Neural crest cell (in vitro differentiated cells): ENCODE measurements at places on chromosomes 2 and 18.

DNA sequence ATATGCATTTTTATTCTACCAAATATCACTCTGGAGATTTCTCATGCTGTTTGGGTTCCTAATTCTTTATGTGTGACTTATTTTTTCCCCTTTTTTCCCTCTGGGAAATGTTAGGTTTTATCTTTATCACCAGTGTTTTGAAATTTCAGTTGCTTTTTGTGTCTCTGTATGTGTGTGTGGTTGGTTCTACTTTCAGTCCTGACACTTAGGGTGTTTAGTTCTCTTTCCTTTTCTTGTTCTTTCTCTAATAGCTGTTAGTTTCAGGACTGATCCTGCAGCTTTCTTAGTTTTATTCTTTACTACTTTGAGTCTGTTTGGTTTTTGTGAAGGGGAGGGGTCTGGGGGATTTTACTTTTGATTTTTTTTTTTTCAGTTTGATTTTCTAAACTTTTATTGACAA, 23.1 kb downstream of the PPM1B start:
- no peak for DNase-seq

DNA sequence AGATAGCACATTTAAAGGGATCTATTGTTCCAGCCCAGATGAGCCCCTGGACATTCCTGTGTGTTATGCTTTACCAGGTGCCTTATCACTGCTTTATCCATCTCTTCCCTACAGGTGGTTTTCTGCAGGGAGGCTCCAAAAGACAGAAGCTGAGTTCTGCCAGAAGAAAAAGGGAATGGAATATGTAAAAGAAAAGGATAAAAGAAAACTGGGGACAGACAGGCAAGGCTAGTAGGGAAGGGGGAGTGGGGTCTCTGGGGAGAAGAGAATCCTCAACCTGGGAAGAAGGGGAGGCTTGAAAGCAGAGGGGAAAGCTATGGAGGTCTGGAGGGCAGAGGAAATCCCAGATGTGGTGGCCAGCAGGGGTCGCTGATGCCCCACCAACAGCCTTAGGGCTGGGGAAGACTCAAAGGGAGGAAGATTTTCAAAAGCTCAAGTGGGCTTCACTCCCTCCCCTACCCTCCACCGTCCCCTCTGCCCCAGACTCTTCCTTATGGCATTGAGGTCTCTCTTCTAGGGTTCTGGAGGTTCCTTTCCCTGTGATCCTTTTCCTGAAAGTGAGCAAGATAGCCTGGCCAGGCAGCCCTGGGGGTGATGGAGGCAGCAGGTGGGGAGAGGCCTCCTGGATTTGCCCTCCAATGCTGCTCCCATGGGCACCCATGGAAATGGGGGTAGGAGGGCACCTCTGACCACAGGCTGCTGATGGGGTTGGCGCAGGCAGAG, 178.1 kb upstream of the PKDCC start:
- DNase-seq: peak; percentile 83

DNA sequence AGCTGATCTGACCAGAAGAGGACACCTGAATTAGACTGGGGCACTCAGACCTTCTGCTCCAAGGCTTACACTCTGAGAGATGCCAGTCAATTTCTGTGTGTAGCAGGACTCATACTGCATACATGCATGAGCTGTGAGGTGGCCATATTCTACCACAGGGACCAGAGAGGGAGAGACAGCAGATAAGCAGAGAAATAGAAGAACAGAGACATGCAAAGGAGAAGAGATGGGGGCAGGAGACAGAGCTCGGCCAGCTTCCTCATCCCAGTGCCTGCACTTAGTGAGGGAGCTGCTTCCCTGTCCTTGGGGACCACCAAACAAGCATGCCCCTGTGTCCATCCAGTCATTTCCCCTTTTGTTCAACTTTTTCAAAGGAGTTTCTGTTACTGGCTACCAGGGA, 73.9 kb upstream of the ALK start:
- DNase-seq: no peak

- DNase-seq: no peak
Observed at GRCh38 chr2:151669585-151670081, 64.6 kb downstream of the NEB start.

DNA sequence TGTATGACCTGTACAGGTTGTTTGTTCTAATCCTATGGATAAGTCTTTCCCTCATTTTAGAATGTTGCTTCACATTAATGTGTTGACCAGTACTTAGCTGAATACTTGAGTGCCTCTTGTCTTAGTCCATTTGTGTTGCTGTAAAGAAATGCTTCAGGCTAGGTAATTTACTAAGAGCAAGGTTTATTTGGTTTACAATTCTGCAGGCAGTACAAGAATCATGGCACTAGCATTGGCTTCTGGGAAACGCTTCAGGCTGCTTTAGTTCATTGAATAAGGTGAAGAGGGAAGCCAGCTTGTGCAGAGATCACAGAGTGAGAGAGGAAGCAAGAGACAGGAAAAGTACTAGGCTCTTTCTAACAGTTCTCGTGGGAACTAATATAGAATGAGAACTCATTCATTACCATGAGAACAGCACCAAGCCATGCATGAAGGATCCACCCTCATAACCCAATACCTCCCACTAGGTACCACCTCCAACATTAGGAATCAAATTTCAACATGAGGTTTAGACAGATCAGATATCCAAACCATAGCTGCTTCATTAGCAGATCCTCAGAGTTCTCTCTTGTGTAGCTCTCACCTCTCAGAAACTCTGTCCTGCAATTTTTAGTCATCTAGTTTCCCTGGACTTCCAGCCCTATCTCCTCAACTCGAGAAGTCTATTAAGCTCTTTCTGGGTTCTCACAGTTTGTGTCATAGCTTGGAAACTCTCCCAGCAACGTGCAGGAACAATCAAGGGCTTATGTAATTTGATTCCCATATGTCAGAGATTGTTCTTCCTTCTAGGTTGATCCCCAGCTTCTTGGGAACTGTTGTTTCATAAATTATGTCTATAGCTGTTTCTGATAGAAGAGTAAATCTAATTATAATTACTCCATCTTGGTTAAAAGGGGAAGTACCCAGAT, 2082.3 kb upstream of the CELF4 start:
- DNase-seq: no peak

- DNase-seq: no peak
Observed at GRCh38 chr2:236558993-236559978, 10.3 kb upstream of the ACKR3 start.
